ENCODE measurements at places on chromosomes 5 and 9.

GRCh38 chr5:82129723-82130285 is 148.3 kb downstream of the RPS23 start:
- DNase-seq = no peak

GRCh38 chr9:21324047-21324446 is 11.2 kb downstream of the KLHL9 start:
- DNase-seq = no peak

DNA sequence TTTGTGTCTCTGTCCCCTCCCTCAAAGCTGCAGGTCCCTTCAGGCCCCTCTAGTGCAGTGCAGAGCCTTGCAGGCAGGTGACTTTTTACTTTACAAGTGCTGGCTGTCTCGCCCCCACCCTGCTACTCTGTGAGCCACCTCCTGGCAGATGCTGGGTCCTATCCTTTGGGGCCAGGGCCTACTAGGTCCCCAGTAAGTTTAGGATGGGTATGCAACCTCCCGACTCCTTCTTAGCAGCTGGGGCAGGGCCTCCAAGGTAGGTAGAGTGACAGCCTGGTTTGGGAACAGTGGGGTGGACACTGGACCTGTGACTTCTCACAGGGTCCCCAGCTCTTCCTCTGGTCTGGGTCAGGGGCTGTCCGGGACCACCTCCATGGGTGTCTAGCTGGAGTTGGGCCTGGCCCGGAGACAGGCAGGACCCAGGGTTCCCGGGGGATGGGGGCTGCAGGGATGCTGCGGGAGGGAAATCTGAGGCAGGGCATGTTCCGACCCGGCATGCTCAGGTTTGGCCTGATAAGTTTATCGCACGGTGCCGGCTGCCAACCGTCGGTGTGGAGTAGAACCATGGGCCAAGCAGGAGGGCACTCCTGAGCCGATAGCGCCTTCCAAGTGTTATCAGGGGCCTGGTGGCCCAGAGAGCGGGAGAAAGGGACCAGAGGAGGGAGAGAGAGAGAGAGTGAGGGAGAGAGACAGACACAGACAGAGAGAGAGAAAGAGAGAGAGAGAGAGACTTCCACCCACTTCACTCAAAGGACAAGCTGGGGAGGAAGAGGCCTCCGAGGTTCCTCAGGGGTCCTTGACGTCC is 20.5 kb downstream of the GFI1B start:
- no peak for DNase-seq

GRCh38 chr5:30937070-30937469 is 256.4 kb upstream of the CDH6 start:
- DNase-seq = no peak

DNA sequence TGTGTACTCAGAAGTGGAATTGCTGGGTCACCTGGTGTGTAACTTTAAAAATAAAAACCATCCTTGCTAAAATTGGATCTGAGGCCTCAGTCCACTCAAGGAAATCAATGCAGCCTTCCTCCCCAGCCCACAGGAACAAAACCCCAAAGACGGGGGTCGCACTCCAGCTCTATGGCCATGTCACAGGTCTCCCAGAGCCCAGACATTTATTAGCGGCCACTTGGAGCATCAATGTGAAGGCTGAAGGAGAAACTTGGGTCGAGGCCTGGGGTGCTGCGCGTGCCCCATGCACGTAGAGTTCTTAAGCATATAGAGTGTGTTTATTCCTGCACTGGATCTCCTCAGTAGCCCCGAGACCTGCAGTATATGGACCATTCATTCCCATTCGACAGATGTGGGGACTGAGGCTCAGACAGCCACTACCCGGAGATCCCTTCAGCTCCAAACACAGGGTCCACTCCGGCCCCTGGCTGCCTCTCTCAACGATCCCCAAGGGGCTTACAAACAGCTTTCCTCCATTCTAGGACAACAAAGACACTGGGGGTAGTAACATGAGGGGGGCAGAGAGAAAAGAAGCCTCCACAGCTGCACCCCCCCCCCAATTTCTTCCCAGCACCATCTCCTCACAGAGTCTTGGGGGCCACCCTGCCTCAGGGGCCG is 14.3 kb upstream of the OLFM1 start:
- no peak for DNase-seq

DNA sequence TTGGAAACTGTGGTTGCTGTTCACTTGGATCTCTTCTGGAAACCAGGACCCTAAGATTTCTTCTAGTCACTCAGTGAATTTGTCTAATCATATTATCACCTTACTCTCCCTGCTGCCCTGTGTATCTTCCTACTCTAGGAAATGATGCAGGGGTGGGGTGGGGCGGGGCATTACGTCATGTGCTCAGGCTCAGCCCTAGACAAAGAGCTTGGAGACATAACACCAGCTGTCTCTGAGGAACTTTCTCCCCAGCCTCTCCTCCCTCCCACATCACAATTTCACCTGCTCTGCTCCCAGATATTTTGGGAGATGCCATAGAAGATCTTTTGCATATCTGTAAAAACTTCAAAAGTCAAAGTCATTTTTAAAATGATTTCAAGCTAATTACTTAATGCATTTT is 470.4 kb downstream of the ZSWIM6 start:
- DNase-seq = no peak

- DNase-seq = no peak
Measured at GRCh38 chr9:133515615-133516255, 9.0 kb downstream of the MYMK start.

- no peak for DNase-seq
Measured at GRCh38 chr5:143791848-143792731, 19.9 kb upstream of the HMHB1 start.

DNA sequence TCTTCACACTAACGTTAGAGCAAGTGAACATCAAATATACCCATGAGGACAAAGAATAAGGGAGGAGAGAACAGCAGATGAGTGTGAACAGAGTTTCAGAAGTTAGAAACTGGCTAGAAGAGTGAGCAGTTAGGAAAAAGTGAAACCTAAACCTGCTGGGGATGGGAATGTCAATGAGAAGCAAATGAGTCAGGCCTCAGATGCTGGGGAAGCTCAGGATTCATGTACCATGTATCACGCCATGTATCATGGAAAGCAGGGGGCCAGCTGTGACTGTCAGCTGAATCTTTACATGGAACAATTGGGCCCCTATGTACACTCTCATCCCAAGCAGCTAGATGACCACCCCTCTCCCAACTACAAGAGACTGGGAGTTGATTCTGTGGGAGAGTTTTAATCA is 16.2 kb downstream of the GDF9 start:
- no peak for DNase-seq

DNA sequence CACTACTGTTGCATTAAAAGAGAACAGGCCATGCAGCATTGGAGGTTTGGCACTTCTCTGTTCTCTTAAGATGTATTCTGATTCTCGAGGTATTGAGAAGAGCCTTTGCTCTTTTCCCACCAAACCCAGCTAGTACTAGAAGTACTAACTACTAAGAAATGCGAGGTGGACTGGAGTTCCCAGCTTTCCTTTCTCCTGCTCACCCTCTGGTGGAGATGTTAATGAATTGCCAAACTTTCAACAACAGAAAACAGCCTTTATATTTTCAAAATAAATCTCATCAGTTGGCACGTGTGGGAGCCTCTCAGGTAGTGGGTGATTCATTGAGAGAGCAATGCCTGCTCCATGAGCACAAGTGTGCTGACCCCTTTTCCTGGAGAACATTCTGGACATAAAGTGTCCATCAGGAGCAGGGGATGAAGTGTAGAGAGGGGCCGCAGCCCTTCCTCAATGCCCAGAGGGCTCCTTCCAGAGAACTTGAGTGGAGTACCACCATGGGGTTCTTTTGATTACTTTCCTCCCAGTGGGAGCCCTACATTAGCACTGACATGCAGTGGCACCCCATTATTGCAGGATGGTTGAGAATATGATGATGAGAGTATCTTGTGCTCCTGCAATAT is 45.7 kb downstream of the TMEM174 start:
- no peak for DNase-seq

DNA sequence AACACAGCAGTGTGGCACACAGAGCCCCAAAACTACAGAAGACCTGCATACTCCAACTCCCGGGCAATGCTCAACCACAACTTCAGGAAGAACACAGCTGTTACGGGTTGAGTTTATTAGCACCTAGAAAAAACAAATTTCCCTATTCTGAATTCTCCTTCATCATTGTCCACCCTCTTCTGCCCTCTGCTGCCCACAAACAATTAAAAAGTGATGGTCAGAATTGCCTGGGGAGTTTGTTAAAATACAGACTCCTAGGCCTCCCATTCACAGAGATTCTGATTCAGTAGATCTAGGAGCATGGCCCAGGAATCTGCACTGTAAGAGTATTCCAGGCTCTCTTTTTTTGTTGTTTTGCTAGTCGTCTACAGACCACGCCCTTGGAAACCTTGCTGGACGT is 310.6 kb downstream of the NDUFS4 start:
- no peak for DNase-seq

GRCh38 chr5:28685794-28686193 is 1647.4 kb upstream of the CDH9 start:
- no peak for DNase-seq

GRCh38 chr9:125646217-125646616 is 60.8 kb downstream of the MAPKAP1 start:
- DNase-seq = no peak

DNA sequence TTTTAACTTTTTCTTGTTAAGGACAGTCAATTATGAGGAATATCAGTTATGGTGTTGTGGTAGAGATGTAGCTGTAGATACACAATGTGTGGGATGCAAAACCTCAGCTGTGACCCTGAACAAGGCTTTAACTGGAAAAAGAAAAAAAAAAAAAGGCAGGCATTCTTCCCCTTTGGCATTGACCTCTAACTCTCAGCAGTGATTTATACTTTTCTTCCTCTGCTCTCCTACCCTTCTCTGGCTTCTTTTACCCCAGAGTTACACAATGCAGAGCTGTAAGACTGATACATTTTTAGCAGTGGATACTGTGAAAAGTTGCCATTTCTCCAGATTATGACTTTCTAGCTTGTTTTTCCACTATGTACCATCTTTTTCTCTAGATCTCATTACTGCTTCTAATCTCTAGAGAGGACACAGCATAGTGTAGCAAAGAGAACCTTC is 2.0 kb downstream of the CTNNAL1 start:
- no peak for DNase-seq

GRCh38 chr5:76331126-76331525 is 72.0 kb upstream of the IQGAP2 start:
- DNase-seq = peak; percentile 7

DNA sequence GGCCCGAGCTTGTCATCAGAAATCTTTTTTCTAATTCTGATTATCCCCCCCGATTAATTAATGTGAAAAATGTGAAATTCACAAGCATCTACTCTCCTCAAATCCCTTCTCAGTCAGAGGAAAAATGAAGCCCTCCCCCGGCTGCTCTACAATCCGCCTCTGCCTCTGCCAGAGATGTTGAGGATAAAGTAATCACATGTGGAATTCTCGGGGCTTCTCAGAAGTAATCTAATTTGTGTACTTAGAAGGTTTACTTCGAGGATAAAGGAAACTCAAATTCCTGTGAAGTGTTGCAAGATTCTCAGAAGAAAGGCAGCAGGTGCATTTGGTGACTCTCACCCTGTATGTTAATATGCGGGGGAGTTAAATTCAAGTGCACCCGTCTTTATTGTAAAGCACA is 726.1 kb upstream of the ADAMTS16 start:
- peak; percentile 83 for DNase-seq

DNA sequence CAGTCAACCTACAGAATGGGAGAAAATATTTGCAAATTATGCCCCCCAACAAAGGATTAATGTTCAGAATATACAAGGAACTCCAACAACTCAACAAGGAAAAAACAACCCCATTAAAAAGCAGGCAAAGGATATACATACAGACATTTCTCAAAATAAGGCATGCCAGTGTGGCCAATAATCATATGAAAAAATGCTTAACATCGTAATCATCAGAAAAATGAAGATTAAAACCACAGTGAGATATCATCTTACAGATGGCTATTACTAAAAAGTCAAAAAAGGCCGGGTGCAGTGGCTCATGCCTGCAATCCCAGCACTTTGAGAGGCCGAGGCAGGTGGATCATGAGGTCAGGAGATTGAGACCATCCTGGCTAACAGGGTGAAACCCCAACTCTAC is 103.2 kb downstream of the KLHL3 start:
- DNase-seq = no peak

DNA sequence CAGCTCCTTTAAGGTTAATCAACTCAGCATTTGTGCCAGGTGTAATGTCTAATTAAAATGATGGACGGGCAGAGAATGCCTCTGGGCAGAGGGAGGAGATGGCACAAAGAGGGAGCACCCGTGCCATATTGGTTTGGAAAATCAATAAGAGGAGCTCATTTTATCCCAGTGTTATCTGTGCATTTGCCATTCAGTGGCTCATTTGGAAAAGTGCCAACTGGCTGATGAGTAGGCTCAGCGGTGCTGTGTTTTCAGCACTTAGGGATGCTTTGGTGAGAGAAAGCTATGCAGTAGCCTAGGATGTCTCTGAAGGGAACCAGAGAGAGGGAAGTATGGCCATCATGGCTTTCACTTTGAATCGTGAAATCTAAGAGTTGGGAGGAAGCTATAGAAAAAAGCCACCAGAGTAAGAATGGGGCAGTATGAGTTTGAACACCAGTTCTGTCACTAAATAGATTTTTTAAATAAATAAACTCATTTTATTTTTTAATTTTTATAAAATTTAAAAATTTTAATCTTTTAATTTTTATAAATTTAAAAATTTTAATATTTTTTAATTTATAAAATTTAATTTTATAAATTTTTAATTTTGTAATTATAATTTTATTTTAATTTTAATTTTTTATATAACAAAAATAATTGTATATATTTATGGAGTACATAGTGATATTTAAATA is 472.8 kb downstream of the BRINP1 start:
- no peak for DNase-seq
